GM19239 (cell line): ENCODE measurements at places on chromosomes 11 and 22.

DNA sequence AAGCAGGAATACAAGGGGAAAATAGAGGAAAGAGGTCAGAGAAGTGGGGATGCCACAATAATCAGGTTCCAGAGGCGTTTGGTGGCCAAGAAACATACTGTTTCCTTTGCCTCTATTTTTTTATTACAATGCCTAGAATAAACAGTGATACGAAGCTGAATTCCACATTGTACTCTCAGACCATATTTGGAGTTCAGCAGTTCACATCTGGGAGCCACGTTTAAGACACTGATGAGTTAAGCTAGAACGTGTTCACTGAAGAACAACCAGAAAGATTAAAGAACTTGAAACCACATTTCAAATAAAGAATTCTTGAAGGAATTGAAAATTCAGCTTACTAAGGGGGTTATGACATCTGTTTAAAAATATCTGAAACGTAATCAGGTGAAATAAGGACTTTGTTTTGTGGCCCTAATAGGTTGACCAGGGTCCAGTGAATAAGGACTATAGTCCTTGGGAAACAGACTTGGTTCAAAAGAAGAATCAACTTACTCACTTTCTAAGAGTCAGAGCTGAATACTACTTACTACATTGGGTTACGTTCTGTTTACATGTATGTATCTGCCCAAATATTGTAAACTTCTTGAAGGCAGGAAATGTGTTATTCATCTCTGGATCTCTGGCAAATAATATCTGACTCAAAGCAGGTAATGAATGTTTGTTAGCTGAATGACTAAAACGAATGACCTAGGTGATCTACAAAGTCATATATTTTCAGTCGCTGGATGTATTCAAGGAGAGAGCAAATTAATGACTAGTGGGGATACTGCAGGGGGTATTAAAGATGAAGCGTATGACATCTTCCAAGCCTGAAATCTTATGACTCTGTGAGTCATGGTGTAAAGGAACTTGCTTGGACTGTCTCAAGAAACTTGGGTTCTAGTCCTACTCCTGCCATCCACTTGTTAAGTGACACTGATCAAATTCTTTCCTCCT lies 247.0 kb upstream of the NARS2 start:
- no peak for DNase-seq

DNA sequence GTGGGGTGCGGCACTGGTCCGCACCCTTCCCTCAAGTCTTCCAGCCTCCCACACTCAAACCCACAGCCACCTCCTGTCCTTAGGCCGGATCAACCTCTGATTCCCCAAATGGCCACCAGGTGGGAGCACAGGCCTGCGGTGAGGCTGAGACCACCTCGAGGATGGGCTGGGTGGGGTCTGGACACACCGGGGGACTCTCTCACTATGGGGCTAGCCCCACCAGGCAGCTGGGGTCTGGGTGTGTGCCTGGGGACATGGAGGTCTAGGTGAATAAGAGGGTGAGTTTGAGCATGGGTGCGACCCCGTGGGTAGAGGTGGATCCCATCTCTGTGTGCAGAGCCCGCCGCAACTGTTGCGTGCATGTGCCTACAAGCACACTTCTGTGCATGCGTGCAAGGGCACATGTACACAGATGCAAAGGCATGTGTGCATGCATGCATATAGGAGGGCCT lies 32.6 kb downstream of the MYO18B start:
- DNase-seq: no peak

GRCh38 chr11:88173956-88174355 lies 1.3 kb downstream of the RAB38 start:
- DNase-seq: no peak

GRCh38 chr11:109196016-109196415 lies 226.0 kb upstream of the C11orf87 start:
- DNase-seq: no peak

DNA sequence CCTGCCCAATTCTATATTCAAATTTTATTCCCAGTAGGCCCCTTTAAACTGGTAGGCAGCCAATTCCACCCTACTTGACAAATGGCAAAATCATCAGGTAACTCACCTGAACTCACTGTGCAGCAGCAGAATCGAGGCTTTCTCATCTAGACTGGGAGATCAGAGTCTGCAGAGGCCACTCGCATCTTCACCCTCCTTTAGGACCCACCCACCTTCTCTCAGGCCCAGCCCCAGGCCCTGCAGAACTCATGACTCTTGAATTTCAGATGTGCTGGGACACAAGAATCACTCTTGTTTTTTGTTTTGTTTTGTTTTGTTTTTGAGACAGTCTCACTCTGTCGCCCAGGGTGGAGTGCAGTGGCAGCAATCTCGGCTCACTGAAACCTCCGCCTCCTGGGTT lies 38.8 kb downstream of the MICAL3 start:
- DNase-seq: no peak

DNA sequence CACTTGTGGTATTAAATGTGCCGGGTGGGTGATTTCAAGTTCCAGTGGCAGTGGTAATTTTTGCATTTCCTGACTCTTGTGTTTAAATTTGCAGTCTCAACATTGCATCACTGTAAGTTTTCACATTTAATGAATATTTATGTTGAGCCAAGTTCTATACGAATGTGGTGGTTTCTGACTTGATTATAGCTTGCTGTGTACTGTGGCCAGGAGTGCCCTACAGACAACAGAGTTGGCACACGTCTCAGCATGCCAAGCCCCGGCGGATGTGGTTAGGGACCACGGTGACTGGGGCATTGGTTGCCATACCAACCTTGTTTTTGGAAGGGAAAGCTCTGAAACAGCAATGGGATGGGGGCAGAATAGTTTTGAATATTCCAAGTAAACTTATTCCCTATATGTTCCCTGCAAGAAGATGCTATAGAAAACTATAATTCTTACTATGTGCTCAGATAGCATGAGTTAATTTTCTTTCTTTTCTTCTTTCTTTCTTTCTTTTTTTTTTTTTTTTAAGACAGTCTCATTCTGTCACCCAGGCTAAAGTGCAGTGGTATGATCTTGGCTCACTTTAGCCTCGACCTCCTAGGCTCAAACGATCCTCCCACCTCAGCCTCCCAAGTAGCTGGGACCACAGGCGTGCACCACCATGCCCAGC lies 16.0 kb downstream of the ZNRF3 start:
- no peak for DNase-seq

- DNase-seq: no peak
These were observed 123.3 kb downstream of the METTL15 start for GRCh38 chr11:28231475-28231874.
